ENCODE measurements at places on chromosomes 3 and 15. TPM values are rescaled to one million over a fixed set of nuclear protein-coding genes. Genes with fewer than 3 reads are reported as not detected.

GRCh38 chr3:129382366-129382765 is 46.1 kb downstream of the EFCAB12 start:
- peak; percentile 14 for DNase-seq

GRCh38 chr3:60809857-60810610 is 441.2 kb downstream of the FHIT start:
- no peak for DNase-seq

- no peak for DNase-seq
Observed at GRCh38 chr3:21170964-21171363, 580.0 kb downstream of the ZNF385D start.

DNA sequence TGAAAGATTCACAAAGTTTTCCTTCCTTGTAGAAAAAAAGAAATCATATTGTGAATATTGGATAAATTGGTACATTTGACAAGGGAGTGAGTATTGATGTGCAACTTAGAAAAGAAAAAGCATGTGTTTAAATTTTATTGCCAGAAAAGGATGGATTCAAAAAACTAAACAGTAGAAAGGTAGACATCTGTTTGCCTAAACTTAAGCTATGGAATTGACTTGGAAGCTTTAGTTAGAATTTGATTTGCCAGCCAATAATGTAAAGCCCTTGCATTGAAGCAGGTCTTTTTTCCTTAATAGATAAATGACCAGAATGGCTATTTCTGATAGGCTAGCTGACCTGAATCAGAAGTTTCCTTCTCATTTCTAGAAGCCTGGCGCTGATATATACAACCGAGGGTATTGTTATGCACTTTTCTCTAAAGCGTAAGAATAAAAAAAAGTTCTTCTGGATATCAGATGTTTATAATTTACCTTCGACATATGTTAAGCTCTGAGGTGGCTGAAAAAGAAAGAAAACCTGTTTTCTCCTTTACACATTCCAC is 4.2 kb downstream of the RARB start:
- no peak for DNase-seq

- DNase-seq: peak; percentile 35
Observed at GRCh38 chr15:49215768-49216739, 46.0 kb downstream of the GALK2 start.

- peak; percentile 73 for DNase-seq
Observed at GRCh38 chr3:195210266-195210973, 60.5 kb downstream of the XXYLT1 start.

DNA sequence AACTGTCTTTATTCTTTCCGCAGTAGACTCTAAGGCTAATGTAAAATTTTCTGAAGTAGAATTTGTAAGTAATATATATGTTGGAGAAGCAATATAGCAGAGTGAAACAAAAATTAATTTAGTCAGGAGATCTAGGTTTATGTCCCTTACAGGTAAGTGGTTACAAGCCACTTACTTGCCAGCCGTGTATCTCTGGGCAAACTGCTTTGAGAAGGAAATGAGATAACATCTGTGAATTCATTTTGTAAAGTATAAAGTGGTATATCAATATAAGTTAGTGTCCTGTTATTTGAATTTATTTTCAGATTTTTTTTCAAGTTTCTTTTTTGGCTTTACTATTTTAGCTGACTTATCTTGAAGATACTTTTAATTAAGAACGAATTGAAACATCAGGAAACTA is 5.5 kb downstream of the DAZL start:
- no peak for DNase-seq

GRCh38 chr15:94119923-94120775 is 111.2 kb upstream of the MCTP2 start:
- peak; percentile 65 for DNase-seq

- peak; percentile 38 for DNase-seq
Observed at GRCh38 chr3:69671082-69671952, 67.9 kb upstream of the MITF start.

DNA sequence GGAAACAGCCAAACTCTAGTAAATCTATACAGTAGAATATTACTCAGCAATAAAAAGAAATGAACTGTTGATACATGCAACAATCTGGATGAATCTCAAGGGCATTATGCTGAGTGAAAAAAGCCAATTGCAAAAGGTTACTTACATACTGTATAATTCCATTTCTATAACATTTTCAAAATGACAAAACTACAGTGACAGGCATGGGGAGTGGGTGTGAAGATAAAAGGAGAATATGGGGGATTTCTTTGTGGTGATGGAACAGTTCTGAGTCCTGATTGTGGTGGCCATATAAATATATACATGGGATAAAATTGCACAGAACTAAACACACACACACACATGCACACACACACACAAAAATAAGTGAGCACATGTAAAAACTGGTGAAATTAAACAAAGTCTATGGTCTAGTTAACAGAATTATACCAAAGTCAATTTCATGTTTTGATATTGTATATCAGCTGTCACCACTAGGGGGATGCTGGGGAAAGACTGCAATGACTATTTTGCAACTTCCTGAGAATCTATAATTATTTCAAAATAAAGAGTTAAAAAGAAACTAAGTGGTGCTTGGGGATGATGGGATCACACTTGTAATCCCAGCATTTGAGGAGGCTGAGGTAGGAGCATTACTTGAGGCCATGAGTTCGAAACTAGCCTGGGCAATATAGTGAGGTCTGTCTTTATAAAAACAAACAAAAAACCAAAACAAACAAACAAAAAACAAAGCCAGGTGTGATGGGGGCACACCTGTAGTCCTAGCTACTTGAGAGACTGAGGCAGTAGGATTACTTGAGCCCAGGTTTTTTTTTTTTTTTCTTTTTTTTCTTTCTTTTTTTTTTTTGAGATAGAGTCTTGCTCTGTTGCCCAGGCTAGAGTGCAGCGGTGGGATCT is 66.0 kb downstream of the SPTSSB start:
- DNase-seq: no peak

DNA sequence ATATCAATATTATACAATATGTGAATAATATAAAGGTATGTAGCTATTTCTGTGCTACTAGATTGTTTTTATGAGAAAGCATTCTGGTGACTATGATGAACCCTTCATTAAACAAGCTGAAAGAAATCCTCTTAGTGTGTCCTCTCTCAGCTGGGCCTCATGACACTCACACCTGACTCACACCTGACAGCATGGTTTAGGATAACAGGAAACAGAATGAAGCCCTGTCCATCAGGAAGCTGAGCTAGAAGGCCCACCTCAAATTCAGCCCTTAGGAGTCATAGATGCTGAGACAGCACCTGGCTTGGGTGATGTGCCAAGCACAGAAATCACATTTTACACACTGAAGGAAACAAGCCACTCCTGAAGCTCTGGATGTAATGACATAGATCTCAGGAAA is 30.8 kb downstream of the CHCHD4 start:
- DNase-seq: no peak

FAIM gene
- 5.9 TPM for total RNA-seq

B3GNT5 gene
- total RNA-seq: 3.0 TPM

SKOR1 gene
- total RNA-seq: 0.16 TPM

COL7A1 gene
- 25.2 TPM for total RNA-seq

FBXO40 gene
- 104 TPM for total RNA-seq

ANKRD34C gene
- 0.43 TPM for total RNA-seq

TBC1D21 gene
- total RNA-seq: not detected

SNURF gene
- 36.6 TPM for total RNA-seq
